ENCODE measurements at places on chromosomes 3 and 15.

- DNase-seq = peak; percentile 92
Measured at GRCh38 chr3:12967606-12968351, 105.5 kb downstream of the IQSEC1 start.

DNA sequence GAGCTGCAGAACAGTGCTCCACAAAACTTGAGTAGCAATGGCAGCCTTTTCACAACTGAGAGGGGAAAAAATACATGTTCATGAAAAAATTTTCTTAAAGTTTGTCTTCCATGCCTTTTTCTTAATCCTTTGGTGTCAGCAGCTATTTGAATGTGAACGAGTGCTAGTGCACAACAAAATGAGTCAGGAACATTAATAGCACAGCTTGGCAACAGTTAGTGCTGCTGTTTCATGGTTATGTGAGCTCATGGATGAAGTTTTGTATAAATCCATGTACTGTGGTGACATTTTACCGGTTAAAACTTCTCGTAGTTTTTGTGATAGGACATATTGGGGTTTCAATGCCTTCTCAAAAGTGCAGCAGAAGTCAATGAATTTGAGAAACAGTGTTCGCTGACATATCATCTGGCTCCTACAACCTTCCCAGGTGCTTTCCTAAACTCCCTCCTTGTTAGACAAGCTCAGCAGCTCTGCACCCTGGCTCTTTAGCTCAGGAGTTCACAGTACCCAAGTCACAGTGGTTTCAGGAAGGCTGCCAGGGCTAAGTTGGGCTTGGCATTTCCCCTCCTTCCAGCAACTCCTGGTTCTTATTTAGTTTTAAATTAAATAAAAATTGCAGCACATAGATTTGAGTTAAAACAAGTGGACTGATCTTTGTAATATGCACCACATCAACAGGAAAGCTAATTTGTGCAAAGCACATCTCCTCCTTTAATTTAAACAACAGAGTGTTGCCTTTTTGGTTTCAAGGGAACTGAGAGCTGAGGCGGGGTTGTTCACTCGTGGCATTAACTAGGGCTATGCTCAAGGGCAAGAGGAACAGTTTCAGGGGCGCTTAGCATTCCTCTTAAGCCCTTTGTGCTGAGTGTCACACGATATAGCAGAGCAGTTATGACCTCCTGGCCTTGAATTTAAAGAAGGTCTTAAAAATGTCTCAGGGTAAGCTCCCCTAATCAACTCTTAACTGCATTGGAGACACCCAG is 362.8 kb downstream of the CHST2 start:
- DNase-seq = no peak

- no peak for DNase-seq
Measured at GRCh38 chr3:46312991-46313390, 40.9 kb upstream of the CCR2 start.

DNA sequence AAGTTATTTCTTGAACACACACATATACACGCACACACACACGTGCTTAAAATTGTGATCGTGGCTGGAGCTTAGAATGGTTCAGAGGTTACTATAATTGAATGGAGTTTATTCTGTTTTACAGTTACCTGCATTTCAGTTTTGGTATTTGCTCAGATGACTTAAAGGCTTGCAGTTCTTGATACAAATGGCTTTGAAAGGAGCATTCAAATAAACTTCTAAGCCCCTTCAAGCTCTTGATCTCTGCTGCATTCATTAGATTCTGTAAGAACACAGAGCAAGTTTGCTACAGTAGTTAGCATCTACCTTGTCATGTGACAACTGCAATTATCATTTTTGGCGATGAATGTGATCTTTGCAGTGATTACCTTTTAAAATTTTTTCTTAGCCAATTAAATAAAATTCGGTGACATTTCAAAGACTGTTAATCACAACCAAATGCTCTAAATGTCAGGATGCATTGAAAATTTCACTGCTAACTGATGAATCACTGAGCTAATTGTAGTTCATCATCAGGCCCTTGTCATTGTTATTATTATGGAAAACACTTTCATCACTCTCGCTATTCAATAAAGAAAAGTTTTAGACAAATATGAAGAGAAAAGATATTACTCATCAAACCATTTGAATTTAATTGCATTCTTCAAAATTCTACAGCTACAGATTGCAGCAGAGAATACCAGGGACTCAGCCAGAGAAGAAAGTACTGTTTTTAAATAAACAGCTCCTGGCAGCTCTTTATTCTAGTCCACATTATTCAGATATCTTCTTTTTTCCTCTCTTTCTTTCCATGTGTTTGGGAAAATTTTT is 296.1 kb downstream of the LRTM1 start:
- no peak for DNase-seq

GRCh38 chr3:124584245-124584551 is 146.1 kb upstream of the UMPS start:
- peak; percentile 47 for DNase-seq

Data from CD4-positive, alpha-beta T cell treated with Interleukin-21 for 1 hour (primary cell).